NB4 (cell line): ENCODE measurements at places on chromosomes 3 and 15.

DNA sequence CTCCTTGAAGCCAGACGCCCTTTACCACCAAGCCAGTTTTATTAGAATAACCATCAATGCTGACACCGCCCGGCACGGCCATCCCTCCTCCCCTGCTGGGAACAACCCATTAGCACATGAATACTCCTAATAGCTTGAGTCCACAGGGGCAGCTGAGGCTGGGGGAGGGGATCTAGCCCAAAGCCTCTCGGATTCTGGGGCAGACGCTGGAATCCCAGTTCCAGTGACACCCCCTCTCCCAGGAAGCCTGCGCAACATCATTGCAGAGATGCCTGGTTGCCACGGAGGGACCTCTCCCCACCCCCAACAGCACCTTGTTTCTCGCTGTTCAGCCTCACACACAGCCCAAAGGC, 1.2 kb upstream of the LINGO1 start:
- no peak for DNase-seq

DNA sequence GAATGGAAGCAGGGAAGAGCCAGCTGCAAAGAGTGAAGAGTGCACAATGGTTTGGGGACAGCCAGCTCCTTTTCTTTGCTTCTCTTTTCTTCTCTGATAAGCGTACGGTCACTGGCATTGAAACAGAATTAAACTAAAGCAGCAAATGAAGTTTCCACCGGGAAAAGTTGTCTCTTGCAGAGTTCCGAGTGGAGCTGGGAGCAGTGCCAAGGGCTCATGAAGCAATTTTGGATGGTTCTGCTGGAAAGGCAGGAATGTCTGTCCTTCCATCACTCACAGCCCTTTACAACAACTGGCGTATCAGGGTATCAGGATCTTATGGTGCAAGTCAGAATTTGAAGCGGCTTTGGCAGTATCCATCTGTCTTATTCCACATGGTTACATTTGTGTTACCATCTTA, 1042.9 kb downstream of the NTRK3 start:
- no peak for DNase-seq

DNA sequence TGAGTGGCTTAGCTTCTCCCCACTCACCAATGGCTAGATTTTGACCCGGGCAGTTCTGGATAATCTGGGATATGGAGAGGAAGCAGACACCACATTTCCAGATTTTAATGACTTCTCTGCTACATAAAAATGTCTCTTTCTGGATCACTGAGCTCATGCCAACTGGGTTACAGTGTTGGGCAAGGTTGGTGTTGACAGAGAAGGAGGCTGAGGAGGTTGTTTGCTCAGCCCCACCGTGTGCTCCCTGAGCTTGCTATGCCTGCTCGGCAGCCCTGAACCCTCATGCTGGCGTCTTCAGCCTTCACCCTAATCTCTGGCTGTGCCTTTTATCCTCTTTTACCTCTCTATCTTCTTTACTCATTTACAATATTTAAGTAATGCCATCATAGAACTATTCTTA, 53.0 kb upstream of the KPNA4 start:
- DNase-seq: no peak

DNA sequence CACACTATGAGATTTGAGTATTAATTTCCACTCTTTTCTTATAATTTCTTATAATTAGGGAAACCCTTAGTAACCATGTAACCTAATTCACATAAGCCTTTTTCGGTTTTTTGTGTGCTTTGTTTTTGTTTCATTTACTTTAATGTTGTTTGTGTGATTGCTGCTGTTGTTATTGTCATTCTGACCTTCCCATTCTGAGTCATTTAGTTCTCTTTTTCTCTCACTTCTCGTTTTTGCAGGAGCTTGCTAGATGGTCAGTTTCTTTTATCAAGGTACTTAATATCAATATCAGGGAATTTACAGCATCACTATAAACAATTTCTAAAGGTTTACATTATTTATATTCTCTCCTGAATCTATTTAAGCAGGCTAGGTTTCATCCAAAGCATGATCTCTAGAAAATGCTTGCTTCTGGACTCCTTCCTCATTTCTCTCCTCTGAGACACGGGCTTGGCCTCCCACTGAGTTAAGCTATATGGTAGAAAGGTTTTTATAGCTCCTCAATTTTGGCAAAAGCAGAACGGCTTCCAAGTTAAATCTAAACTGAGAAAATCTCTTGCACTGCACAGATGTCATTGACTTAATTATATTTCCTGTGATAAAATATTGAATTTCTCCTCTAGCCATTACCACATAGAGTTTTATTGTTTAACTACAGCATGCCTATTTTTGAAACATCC, 534.2 kb downstream of the NSUN3 start:
- no peak for DNase-seq
